DMS79 treated with DMSO at 0.1 percent for 48 hours (cell line): ENCODE measurements at places on chromosomes 7 and 10.

GRCh38 chr7:132412435-132412834 lies 163.8 kb downstream of the PLXNA4 start:
- peak; percentile 74 for DNase-seq

DNA sequence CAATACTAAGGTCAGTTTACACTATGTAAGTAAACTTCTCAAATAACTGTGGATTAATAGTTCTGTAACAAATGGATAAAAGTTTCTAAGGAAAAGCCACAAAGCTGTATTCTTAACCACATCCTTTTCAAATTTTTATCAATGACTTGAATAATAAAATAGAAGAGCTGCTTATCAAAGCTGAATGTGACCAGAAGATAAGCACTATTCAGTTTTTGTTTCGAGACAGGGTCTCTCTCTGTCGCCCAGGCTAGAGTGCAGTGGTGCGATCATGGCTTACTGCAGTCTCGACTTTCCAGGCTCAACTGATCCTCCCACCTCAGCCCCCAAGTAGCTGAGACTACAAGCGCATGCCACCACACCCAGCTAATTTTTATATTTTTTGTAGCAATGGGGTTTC lies 17.0 kb downstream of the UPF2 start:
- DNase-seq: no peak

- no peak for DNase-seq
Observed at GRCh38 chr10:72649291-72649690, 23.4 kb upstream of the MICU1 start.

DNA sequence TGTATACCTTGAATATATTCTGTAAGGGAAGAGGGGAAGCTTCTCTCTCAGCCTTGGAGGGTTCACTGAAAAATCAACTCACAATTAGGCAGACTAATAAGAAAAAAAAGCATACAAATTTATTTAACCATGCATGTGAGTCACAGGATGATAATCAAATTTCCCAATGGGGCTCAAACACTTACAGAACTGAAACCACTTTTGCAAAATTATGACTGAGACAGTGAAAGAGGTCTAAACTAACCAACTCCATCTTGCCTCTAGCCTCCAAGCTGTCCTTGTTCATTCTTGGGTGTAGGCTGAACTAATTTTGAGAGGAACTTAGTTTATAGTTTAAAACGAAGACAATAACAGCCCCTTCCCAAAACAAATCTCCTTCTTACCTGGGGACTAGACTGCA lies 618.3 kb upstream of the AUTS2 start:
- DNase-seq: no peak

- no peak for DNase-seq
Observed at GRCh38 chr7:111510062-111510461, 52.2 kb downstream of the IMMP2L start.

DNA sequence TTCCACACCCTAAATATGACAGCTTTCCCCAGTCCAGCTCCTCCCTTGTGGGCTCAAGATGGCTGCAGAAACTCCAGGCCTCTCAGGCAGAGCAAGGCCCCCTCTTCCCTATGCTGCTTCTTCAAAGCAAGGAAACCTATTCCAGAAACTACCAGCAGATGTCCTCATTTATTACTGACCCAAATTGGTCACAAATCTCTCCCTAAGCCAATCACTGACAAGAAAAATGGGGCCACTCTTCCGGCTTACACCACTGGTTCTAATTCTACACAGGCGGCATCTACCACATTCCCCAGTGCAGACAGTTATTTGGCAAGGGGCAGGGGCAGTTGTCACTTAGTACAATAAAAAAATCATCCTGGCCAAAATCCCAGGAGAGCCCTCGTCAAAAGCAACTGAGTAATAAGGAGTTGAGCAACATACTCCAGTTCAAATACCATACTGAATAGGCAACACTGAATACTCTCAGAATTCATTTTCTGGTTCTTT lies 150.4 kb downstream of the SFMBT2 start:
- DNase-seq: no peak

GRCh38 chr10:72321248-72322029 lies 33.3 kb downstream of the DNAJB12 start:
- no peak for DNase-seq

DNA sequence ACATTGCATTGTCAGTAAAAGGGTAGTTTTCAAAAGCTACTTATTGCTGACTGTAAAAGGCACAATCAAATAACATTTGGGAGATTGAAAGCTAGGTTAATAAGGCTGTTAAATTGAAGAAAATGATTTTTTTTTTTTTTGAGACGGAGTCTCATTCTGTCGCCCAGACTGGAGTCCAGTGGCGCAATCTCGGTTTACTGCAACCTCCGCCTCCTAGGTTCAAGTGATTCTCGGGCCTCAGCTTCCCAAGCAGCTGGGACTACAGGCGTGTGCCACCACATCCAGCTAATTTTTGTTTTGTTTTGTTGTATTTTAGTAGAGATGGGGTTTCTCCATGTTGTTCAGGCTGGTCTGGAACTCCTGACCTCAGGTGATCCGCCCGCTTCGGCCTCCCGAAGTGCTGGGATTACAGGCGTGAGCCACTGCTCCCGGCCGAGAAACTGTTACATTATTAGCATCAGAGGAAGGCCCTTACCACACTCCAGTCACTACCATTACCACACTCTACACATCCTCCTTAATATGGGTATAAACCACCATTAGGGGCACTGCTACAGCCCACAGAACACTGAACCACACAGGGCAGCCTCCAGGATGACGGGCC lies 1.0 kb downstream of the CYP51A1 start:
- DNase-seq: no peak
